ENCODE measurements at places on chromosomes 4 and X.

- no peak for DNase-seq
Measured at GRCh38 chrX:133590703-133591505, 175.6 kb upstream of the GPC4 start.

DNA sequence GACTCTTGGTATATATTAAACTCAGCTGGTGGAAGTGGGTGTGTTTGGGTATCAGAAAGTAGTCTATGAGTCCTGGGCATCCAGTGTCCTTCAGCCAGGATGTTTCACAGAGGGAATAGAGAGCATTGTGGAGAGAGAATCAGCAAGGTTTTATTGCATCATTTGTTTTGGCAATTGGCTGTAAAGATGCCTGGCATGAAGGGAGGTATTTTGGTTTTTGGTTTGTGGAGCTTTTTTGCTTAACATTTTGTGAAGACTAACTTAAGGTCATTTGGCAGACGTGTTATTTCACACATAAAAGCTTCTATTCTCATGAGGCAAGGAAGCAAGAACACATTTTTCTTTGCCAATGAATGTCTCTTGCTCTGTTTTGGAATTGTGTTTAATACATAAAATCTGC, 71.1 kb downstream of the DCLK2 start:
- no peak for DNase-seq

DNA sequence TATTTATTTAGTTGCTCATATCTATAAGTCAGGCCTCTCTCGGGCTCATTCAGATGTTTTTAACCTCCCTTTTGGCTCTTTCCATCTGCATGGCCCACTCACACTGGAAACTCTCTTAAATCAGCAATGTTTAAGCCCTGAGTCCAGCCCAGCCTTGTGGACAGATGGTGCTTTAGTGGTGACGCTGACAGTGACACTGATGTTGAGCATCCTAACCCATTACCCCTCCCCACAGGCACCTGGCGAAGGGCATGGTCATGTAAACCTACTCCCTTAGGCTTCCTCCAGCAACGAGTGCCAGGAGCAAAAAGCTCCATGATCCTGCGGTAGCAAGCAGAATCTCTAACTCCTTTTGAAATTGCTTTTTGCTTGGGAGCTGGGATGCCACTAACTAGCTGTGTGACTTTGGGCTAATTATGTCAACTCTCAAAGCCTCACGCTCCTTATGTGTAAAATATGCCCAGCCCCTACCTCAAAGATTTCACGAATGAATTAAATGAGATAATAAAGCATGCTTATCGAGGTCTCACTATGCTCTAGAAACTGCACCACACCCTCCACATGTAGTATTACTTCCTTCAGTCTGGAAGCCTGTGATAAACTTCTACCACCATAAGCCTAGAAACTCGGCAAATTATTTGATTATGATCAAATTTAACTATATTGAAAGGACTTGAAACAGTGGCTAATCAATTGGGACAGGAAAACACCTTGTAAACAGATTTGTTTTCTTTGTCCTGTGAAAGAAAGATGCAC, 569.4 kb downstream of the BCOR start:
- peak; percentile 16 for DNase-seq

DNA sequence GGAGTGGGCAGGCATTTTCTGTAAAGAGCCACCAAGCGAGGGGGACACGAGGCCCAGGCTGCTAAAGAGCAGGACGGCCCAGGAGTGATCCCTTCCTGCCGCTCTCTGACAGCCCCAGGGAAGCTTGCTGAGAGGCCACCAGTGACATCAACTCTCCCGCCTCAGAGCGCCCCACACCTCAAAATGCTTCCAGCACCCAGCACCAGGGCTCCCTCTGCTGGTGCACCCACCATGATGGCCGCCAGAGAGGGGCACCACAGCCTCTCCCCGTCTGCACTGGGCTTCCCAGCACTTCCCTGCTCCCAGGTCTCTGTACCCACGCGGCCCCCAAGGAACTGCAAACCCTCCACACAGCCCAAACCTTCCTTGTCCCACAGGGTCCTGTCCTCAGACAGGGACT, 40.4 kb downstream of the GAK start:
- DNase-seq = peak; percentile 33

- DNase-seq = no peak
Measured at GRCh38 chr4:22906045-22906444, 213.3 kb downstream of the GBA3 start.

DNA sequence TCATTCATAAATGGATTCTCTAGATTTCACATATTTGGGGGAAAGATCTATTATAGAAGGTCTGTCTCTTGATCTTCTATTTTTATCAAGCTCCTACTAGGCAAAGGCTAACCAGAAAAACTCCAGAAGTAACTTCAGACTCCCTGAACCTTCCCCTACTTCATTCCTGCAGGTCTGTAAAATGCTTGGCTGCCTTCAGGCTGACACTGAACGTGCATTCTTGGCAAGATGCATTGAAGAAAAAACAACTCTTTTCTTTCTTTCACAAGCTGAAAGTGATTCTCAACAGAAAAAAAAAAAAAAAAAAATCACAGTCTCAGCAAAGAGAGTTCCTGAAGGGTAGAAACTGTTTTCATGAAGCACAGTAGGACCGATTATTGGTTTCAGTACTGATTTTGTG, 12.7 kb downstream of the OPHN1 start:
- DNase-seq = no peak

- no peak for DNase-seq
Measured at GRCh38 chr4:16598597-16599206, 299.7 kb downstream of the LDB2 start.

DNA sequence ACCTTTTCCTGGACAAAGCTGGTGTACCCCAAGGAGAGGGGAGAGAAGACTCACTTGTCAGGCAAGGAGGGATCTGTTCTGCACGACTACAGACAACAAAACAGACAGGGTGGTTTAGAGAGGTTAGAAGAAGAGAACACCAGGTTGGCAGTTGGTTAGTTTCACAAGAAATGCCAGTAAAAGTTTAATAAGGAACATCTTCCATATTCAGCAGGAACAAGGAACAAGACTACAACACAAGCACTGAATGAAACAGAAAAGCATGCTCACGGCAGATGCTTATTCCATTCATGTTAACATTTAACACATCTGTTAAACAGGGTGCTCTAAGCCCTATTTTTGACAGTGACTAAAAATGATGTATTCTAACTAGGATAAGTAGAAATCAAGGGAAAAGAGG, 158.2 kb downstream of the WDFY3 start:
- no peak for DNase-seq

- no peak for DNase-seq
Measured at GRCh38 chrX:19912-20571, 261.1 kb upstream of the PLCXD1 start.

GRCh38 chrX:18579495-18579894, 92.4 kb downstream of the RS1 start:
- DNase-seq = no peak

GRCh38 chr4:64893205-64893604, 484.0 kb upstream of the TECRL start:
- no peak for DNase-seq

GRCh38 chr4:176608346-176608745, 184.4 kb downstream of the VEGFC start:
- no peak for DNase-seq

DNA sequence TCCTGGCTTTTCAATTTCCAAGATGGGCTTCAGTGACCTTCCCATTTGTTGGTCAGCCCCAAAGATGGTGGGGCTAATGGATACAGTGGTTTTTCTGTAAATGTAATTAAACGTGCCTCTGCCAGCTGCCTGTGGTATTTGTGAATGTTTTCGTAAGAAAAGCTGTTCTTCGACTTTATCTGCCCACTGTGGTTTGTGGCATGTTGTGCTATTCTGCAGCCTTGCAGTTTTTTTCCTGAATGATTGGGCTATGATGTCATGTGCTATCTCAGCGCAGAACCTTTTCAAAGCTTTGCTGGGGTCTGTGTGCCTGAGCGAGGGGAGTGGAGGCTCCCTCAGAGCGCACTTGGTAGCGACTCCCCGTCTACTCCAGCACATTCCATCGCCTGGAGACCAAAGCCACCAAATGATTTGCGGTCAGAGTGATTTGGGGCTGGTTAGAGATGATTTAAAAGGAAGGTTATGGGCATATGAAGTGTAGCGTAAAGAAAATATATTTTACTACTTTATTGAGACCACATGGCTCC, 137.5 kb downstream of the PALLD start:
- peak; percentile 90 for DNase-seq

GRCh38 chr4:143404555-143404954, 67.9 kb downstream of the GAB1 start:
- no peak for DNase-seq

GRCh38 chr4:47715716-47716416, 122.0 kb downstream of the CORIN start:
- no peak for DNase-seq

GRCh38 chr4:183289688-183290087, 30.4 kb downstream of the CLDN22 start:
- no peak for DNase-seq

- DNase-seq = no peak
Measured at GRCh38 chr4:112290341-112290740, 4.6 kb upstream of the TIFA start.

GRCh38 chrX:18672008-18672407, at the start of gene RS1:
TSS of gene RS1 (minus strand) at chrX:18672108. CDS start at chrX:18672068, 40 bp downstream.
- DNase-seq = no peak

All from eye (tissue), 1 donor.